ENCODE measurements at places on chromosomes 13 and 19. TPM values are rescaled to one million over a fixed set of nuclear protein-coding genes. Genes with fewer than 3 reads are reported as not detected.

The PSG11 gene
- total RNA-seq = not detected

The ZNF573 gene
- 5.8 TPM for total RNA-seq

The FXYD3 gene
- total RNA-seq = 6.4 TPM

The CEACAM21 gene
- total RNA-seq = 1.1 TPM

The FCGBP gene
- total RNA-seq = 142 TPM

The GNG8 gene
- total RNA-seq = not detected

The CPB2 gene
- total RNA-seq = not detected

The DACT3 gene
- total RNA-seq = 138 TPM

The KLK2 gene
- not detected for total RNA-seq

The ZNF649 gene
- 6.6 TPM for total RNA-seq

The ZNF529 gene
- total RNA-seq = 18.1 TPM

The ESD gene
- 119 TPM for total RNA-seq

The ZNF528 gene
- total RNA-seq = 31.7 TPM

The SMIM44 gene
- total RNA-seq = not detected

The MYO1F gene
- total RNA-seq = 33.9 TPM

GRCh38 chr13:98233127-98233526 lies 56.1 kb upstream of the RNF113B start:
- H3K4me1 ChIP-seq = no peaks in the 10 kb centered on the region
- H3K36me3 ChIP-seq = no peaks in the 10 kb centered on the region
- H3K27me3 ChIP-seq = no peaks in the 10 kb centered on the region
- no peak overlapping the region for H3K4me3 ChIP-seq

- no peak overlapping the region for H3K4me3 ChIP-seq
- DNase-seq = no peak
- no peaks in the 10 kb centered on the region for H3K4me1 ChIP-seq
These were observed 144.1 kb downstream of the PRR20E start for GRCh38 chr13:57311009-57311586.

GRCh38 chr13:93460005-93460404 lies 233.4 kb downstream of the GPC6 start:
- H3K27ac ChIP-seq = no peak overlapping the region
- no peaks in the 10 kb centered on the region for H3K27me3 ChIP-seq
- H3K4me1 ChIP-seq = no peaks in the 10 kb centered on the region
- H3K36me3 ChIP-seq = no peaks in the 10 kb centered on the region

DNA sequence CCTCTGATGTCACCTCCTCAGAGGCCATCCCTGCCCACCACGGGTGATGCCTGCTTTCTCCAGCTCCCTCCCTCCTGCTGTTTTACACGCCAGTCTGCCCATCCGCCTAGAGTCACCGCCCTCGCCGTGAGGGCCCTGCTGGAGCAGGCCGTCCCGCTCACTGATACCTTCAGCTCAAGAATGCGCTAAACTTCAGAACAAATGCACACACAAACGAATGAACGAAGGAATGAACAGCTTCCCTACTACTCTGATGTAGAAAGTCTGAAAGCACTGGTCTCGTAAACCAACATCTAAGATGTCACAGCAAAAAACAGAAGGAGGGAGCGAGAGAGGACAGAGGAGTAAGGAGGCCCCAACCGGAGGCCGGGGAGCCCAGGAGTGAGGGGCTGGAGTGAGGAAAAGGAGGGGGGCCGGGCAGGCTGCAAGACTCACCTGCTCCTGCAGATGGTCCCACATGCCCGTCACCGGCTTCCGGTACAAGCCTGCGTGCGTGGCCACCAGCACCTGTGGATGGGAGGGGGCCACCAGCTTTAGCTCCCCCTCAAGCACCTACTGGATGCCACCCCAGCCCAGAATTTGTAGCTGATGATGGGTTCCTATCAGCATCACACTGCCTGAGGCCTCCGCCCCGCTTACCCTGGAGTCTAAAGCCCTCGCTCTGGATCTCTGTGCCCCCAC lies 4.0 kb downstream of the PNKP start:
- H3K36me3 ChIP-seq = peaks cover 35% of the 10 kb centered on the region
- no peak for DNase-seq
- H3K4me3 ChIP-seq = no peak overlapping the region
- H3K4me1 ChIP-seq = peaks cover 15% of the 10 kb centered on the region
- no peak overlapping the region for H3K27ac ChIP-seq

DNA sequence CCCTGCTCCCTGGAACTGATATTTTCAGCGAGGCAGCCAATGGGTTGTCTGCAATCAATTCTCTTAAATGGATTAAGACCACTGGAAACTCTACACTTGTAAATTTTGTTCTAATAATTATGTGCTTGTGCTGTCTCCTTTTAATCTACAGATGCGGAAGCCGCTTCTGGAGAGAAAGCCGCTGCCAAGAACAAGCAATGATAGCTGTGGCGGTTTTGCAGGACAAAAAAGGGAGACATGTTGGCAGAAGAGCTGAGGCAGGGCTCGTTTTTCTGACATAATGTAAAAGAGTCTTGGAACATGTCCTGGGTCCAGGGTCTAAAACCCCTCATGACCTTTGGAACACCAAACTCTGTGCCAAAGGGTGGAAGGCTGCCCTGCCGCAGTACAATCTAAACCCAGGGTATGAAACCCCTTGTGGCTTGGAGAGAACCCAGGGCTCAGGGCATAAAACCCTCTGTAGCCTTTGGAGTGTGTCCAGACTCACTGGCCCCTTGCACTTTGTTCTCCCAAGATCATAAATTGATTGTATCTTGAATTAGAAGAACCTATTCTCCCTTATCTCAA lies 12.7 kb downstream of the ZNF417 start:
- no peaks in the 10 kb centered on the region for H3K27me3 ChIP-seq
- H3K36me3 ChIP-seq = peaks cover 18% of the 10 kb centered on the region
- H3K4me1 ChIP-seq = no peaks in the 10 kb centered on the region
- no peak overlapping the region for H3K4me3 ChIP-seq

DNA sequence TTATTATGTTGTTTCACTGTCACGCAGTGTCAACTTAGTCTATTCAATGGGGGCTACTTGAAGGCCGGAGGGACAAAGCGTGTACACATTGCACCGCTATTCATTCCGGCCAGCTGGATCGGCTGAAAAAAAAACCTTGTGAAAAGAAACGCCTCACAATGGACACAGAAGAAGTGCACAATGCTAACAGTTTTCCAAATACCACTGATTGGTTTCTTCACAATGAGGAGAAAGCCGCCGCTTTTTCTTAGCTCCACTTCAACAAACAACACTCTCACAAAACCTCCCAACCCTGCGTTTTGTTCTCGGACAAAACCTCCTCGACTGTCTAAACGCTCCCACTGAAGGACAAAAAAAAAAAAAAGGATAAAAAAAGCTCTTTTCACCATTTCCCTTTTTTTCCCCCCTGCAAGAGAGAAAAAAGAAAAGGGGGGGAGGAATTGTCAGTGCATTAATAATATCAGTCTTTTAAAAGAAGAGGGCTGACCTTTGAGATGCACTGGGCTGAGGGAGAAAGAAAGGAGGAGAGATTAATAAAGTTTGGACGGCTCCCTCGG lies 5.4 kb downstream of the SOX21 start:
- DNase-seq = no peak
- H3K36me3 ChIP-seq = no peaks in the 10 kb centered on the region
- peaks cover 37% of the 10 kb centered on the region for H3K27me3 ChIP-seq

DNA sequence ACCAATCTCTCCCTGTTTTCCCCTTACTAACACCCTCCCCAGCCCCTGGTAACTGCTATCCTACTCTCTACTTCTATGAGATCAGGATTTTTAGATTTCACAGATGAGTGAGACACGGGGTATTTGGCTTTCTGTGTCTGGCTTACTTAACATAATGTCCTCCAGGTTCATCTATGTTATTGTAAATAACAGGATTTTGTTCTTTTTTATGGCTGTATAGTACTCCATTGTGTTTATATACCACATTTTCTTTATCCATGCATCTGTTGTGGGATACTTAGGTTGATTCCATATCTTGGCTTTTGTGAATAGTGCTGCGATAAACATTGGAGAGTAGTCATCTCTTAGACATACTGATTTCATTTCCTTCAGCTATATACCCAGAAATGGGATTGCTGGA lies 28.5 kb upstream of the ATP11A start:
- DNase-seq = no peak
- H3K4me3 ChIP-seq = no peak overlapping the region
- no peak overlapping the region for H3K27ac ChIP-seq
- no peaks in the 10 kb centered on the region for H3K4me1 ChIP-seq

DNA sequence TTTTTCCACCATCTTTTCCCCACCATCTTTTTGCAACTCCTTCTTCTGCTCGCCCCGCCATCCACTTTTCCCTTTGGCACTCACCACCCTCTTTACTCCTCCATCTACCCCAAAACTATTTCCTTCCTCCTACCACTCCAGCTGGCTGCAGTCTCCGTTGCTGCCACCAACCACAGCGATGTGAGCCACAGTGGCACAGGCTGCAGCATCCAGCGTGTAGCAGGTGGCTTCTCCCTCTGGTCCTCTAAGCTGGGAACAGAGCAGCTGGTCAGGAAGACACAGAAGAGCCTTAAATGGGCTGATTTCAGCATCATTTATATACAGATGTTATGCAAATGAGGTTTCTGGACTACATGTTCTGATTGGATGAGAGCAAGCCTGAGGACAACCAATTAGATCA lies 144.5 kb downstream of the TNFRSF19 start:
- DNase-seq = no peak
- no peak overlapping the region for H3K4me3 ChIP-seq
- no peaks in the 10 kb centered on the region for H3K36me3 ChIP-seq
- no peak overlapping the region for H3K27ac ChIP-seq

GRCh38 chr13:49933511-49933910 lies 2.6 kb downstream of the SPRYD7 start:
- H3K27ac ChIP-seq = no peak overlapping the region
- no peaks in the 10 kb centered on the region for H3K36me3 ChIP-seq
- H3K4me1 ChIP-seq = peaks cover 9% of the 10 kb centered on the region
- no peaks in the 10 kb centered on the region for H3K27me3 ChIP-seq

DNA sequence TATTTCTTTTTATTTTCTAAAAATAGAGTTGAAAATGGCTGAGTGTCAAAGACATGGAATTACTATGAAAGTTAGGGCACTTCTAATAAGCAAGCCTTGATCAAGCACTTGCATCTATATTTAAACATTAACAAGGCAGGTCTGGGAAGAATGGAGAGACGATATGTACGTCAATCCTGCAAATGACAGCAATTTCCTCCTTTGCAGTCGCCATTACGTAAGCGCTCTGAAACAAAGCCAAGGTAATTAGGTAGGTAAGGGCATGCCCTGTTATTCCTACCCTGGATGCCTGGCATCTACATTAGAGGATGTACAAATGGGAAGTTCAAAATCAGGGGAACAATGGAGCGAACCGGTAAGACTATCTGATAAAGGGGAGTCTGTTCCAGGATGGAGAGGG lies 664.0 kb upstream of the ARGLU1 start:
- H3K27me3 ChIP-seq = no peaks in the 10 kb centered on the region
- H3K4me1 ChIP-seq = no peaks in the 10 kb centered on the region
- no peaks in the 10 kb centered on the region for H3K36me3 ChIP-seq
- no peak for DNase-seq

DNA sequence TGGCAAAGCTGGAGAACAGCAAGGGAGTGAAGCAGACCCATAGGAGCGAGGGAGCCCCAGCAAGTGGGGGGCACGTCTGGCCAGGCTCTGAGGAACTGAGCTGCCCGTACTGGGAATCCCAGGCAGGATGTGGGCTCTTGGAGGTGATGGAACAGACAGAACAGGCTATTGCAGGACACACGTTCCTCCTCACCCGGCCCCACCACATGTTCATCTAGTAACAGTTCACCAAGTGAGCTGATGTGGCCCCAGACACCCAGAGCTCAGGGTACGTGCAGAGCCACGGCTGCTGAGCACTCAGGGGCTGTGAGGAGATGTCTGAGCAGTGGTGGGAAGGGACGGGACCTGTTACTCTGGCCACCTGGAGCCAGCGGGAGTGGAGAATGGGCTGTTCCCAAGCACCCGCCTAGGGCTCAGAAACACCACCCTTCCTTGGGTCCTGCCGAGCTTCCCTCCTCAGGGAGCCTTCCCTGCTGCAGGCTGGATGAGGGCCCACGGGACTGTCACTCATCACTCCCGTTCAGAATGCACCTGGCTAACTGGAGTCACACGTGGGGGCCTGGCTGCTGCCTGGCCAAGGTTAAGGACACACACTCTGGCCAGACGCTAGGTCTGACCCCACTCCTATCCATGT lies 18.4 kb downstream of the ELL start:
- H3K4me3 ChIP-seq = no peak overlapping the region
- H3K27me3 ChIP-seq = no peaks in the 10 kb centered on the region
- peaks cover 92% of the 10 kb centered on the region for H3K4me1 ChIP-seq

- no peak overlapping the region for H3K27ac ChIP-seq
- no peak for DNase-seq
- H3K36me3 ChIP-seq = peaks cover 9% of the 10 kb centered on the region
These were observed 1.8 kb downstream of the POLR2E start for GRCh38 chr19:1093330-1093729.

DNA sequence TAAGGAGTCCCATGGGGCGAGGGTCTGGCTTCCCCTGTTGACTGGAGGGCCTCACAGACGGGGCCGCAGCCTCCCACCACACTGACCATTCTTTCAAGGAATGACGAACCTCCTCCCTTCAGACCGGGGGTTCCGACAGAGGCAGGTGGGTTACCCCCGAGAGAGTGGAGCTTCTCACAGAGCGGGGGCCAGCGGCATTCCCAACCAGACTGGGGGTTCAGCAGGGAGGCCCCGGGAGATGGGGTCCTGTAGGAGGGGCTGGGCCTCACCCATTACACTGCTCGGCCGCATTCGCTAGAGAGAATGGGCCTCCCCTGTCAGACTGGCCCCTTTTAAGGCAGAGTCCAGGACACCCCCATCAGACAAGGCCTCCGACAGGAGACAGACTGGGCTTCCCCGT lies 15.6 kb upstream of the C2CD4C start:
- no peak overlapping the region for H3K4me3 ChIP-seq
- H3K27me3 ChIP-seq = no peaks in the 10 kb centered on the region
- DNase-seq = no peak

DNA sequence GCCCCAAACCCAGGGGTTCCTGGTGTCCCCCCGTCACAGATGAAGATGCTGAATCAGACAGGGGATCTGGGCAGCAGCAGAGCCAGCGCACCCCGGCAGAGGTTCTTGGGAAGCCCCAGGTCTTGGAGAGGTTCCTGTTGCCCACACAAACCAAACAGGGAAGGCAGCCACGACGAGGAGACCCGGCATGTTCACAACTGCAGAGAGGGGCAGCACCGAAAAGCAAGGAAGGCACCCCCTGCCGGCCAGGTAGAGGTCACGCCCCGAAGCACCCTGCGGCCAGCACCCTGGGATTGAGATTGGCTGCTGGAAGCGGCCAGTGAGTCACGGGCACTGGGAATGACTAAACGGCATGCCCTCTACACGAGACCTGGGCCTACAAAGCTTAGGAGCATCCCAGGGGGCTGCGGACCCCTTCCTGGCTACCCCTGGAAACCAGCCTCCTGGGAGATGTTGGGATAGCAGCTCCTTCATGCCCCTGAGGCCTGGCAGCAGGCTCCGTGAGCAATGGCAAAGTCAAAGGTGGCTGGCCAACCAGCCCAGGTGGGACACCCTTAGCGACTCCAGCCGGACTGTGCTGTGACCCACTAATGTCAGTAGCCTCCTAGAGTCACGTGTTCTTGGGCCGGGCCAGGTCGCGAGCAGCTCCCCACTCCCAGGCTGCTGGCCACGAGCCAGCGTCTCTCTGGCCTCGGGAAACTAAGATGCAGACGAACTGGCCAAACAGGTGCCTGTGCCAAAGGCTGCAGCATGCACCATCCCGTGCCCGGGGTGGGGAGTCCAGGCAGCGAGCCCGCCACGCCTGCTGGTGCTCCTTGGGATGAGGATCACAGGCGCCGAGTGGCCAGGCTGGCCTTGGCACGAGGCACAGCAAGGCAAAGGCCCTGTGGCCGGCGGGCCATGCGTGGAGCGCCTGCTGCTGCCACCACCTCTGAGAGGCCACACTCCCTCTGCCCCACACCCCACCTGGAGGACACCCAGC lies 43.2 kb downstream of the MLLT1 start:
- DNase-seq = no peak
- H3K27ac ChIP-seq = no peak overlapping the region
- H3K36me3 ChIP-seq = no peaks in the 10 kb centered on the region
- H3K4me1 ChIP-seq = peaks cover 36% of the 10 kb centered on the region
- H3K27me3 ChIP-seq = no peaks in the 10 kb centered on the region

Measured in thoracic aorta (tissue), 2 donors.